Stimulated activated CD4-positive, alpha-beta T cell treated with anti-CD3 and anti-CD28 coated beads, Interleukin-1b, Interleukin-23, amount 100 ng/mL, for 1 hour (primary cell): ENCODE measurements at places on chromosomes 12 and 14.

DNA sequence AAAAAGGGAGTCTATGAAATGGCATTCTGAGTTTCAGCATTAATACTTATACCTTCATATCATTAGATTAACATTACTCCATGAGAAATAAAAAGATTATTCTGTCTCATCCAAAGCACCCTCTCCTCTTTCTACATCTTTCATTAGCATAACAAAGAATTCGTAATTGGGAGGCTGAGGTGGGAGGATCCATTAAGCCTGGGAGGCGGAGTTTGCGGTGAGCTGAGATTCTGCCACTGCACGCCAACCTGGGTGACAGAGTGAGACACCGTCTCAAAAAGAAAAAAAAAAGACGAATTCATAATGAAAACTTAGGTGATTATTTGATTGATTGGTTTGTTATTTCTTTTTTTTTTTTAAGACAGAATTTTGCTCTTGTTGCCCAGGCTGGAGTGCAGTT lies 1.8 kb upstream of the CDK17 start:
- DNase-seq, result no peak

DNA sequence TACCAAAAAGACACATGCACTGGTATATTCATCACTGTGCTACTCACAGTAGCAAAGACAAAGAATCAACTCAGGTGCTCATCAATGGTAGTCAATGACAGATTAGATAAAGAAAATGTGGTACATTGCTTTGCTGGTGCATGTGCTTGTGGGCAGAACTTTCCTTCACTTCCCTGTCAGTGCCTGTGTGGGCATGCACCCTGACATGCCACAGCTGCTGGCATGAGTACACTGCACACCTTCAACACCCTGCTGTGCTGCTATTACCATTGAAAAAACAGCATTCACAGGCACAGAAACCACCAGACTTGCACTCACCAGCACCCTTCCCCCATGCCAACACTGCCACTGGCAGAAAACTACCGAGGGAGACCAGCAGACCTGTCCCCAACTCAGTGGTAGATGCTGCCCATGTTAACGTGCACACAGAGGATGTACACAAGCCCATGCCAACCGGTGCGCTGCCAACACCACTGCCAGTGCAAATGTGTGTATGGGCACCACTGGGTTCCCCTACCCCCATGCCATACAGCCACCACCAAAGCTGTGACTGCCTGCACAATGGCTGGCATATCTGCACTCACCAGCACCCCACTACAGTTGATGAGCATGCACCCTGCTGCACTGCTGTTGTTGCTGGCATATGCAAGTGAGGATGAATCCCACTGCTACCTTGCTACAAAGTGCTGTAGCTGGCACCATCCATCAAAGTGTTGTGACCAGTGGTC lies 57.4 kb downstream of the APOBEC1 start:
- DNase-seq, result no peak

- DNase-seq, result no peak
Measured at GRCh38 chr12:122834104-122834920, 945 bp upstream of the HIP1R start.

- DNase-seq, result no peak
Measured at GRCh38 chr12:63354969-63355368, 204.0 kb upstream of the AVPR1A start.

GRCh38 chr14:48731260-48731659 lies 854.9 kb downstream of the RPS29 start:
- no peak for DNase-seq

- no peak for DNase-seq
Measured at GRCh38 chr12:104551-105081, 38.0 kb downstream of the IQSEC3 start.

GRCh38 chr14:23407516-23408306 lies at the start of gene MYH6:
Gene MYH6, minus strand, starts transcription at chr14:23408273. Its CDS starts 1,050 bp downstream, at chr14:23407223.
- DNase-seq, result no peak
